Fibroblast of the aortic adventitia (primary cell): ENCODE measurements at places on chromosomes 4 and X.

- DNase-seq, result peak; percentile 69
Measured at GRCh38 chr4:98261405-98262291, 464 bp downstream of the RAP1GDS1 start.

DNA sequence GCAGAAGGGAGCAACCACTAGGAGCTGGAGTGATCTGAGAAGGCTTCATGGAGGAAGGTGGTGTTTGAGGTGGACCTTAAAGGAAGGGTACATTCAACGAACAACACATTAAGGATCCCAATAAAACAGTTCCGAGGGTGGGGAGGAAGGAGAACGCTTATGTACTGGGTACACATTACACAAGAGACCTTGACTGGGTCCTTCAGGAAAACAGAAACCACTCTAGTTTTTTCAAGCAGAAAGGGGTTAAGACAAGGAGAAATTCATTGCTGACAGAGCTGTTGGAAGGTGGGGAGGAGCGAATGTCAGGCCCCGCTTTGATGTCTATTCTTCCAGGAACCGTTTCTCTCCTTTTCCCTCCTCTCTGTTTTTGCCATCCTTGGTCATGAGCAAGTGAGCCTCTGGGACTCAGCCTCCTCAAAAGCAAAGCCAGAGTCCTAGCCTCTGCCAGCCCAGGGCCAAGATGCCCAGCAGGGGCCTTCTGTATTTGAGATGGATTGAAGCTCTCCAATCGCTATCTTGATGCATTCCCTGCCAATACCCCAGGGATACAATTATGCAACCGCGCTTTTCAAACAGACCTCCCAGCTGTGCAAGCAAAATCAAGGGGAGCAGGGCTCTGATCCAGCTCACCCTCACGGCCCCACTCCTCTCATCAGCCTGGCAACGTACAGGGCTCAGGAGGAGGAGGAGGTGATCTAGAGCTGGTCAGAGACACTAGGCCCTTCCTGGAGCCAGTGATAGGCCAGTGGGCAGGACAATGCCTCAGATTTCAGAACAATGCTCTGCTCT, 48.4 kb downstream of the ZBTB49 start:
- DNase-seq, result no peak

DNA sequence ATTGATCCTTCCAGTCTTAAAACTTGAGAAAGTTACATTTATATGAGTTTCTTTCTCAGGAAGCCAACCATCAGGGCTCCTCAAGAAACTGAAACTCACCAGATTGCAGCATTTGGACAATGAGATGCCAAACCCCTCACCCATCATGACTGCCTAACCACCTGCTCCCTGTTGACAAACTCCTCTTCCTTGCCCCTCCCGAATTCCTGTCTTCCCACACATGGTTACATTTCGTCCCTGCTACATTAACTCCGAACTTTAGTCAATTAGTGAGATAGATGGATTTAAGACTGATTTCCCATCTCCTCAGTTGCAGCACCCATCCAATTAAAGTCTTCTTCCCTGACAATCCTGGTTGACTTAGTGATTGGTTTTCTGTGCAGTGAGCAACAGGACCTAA, 118.7 kb downstream of the ZNF330 start:
- no peak for DNase-seq

- DNase-seq, result no peak
Measured at GRCh38 chrX:149682956-149683947, 28.6 kb upstream of the MAGEA11 start.

GRCh38 chrX:152913346-152913745, 15.5 kb downstream of the ZNF185 start:
- no peak for DNase-seq

DNA sequence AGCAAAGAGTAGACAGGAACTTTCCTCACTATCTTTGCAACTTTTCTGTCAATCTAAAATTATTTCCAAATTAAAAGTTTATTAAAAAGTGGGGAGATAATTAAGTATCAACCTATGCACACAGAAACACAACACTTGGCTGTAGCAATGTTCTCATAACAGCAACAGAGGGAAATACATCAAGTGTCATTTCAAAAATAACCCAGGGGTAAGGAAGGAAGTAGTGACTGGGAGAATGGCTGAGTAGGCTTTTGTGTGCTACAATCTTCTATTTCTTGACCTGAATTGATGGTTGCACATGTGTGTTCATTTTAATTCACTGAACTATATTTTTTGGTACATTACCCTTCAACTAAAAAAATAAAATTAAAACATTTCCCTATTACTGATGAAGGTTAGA, 67.5 kb downstream of the ABCG2 start:
- no peak for DNase-seq

DNA sequence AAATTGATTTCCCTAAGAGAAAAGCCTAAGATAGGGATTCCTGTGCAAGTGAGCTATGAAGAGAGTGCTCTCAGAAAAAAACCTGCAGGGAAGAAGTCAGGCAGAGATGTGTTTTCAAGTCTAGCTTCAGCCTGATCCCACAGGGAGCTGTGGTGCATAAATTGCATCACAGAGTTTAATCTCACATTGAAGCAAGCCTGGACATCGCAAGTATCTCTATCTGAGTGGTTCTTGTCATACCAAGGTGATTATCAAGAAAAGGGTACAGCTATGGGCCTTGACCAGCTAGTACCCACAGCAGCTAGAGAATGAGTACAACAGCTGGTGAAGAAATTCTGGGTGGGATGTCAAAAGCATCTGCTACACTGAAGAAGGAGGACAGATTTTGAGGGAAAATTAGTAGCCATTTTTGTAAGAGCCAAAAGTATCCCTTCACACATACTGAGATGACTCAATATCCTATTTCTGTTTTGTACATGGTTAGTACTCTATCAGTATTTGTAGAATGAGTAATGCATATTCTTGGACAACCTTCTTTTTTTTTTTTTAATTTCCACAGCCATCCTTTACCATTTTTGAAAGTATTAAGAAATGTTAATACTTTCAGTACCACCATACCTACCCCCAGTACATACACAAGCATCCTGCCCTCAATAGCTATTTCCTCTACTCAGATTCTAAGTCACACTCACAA, 708.9 kb downstream of the IL1RAPL1 start:
- peak; percentile 71 for DNase-seq

DNA sequence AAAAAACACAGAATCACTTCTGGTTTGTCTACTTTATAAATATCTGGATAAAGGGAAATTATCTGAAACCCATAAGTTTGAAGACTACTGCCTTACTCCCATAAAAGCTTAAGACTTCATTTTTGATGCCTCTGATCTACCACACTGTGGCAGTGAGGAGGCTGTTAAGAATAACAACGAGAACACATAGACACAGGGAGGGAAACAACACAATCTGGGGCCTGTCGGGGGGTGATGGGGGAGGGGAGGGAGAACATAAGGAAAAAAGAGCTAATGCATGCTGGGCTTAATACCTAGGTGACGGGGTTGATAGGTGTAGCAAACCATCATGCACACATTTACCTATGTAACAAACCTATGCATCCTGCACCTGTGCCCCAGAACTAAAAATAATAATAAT, 573.7 kb downstream of the GBA3 start:
- DNase-seq, result no peak

GRCh38 chrX:45134315-45134731, 66.4 kb downstream of the DIPK2B start:
- peak; percentile 38 for DNase-seq

DNA sequence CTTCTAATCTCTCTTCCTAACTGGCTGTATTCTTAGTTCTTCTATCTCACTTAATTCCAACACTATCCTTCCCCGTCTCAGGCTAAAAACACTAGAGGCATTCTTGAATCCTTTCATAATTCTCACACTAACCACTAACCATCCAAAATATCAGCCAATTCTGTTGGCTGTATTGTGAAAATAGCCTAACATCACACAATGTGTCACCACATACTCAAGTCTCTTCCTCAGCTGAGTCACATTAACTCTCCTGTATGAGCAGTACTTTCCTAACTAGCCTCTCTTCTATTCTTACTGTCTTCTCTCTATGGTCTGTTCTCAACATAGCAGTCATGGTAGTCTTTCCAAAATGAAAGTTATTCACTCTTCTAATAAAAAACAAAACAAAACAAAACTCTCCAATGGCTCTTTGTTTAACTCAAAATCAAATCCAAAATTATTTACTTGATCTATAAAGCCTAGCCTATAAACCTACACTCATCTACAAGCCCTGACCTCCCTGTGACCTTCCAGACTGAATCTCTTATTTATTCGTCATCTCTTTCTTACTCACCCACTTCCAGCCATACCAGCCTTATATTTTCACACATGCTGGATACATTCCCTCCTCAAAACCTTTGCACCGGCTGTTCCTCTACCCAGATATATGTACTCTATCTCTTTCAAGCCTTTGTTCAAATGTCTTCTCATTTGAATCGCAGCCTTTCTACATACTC, 445.9 kb downstream of the TLL1 start:
- DNase-seq, result peak; percentile 72

DNA sequence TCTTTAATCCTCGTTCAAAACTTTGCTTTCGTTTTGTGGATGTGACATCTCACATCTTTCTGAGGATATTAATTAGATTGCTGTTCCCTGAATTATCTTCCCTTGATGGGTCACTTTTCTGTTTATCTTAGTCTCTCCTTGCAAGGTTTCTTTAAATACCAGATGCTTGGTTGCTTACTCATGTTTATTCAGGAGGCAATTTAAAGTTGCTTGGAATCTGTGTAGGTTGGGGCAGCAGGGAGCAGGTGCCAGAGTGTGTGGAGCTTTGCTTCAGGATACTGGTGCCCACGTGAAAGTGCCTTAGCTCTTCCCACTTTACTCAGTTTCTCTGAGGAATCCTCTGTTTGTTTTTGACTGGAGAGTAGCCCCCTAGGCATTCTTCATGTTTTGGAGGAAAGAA, 24.0 kb downstream of the ANAPC4 start:
- no peak for DNase-seq

GRCh38 chr4:65805936-65806335, 135.6 kb upstream of the EPHA5 start:
- DNase-seq, result no peak

GRCh38 chrX:149570668-149571067, 16.6 kb downstream of the MAGEA9B start:
- DNase-seq, result peak; percentile 54

DNA sequence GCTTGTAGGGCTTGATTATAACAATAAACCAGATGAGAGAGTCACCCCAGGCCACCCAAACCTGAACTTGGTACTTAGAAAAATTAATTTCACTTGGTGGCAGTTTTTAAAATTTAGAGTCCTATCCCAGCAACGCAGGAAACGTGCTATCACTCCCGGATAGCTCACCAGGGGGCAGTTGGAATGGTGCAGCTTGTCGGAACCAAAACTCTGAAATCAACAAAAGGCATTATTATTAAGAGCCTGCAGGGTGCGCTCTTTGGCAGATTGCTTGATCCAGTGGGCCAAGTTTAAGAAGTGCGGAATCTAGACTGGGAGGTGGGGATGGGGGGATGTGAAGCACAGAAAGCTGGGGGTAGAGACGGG, 2.4 kb downstream of the FRAS1 start:
- peak; percentile 76 for DNase-seq

GRCh38 chrX:149010013-149010852, 494.9 kb downstream of the IDS start:
- no peak for DNase-seq

GRCh38 chrX:79159800-79160199, 15.3 kb downstream of the GPR174 start:
- DNase-seq, result no peak

DNA sequence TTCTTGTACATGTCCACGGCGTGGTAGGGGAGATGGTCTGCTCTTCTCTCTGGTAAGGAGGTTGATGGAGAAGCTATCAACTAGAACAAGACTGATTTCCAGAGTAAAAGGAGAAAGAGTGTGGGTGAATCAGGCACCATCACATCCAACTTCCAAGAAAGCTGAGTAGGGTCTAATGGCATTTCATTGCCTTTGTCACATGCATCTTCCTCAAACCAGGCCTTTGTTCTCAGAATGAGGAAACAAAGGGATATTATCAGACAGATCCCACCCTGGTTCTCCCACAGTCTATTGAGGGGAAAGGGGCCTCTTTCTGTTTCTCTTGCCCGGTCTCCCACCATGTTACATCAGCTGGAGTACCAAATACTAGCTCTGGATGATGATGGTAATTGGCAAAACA, 160.2 kb upstream of the RBPJ start:
- no peak for DNase-seq

DNA sequence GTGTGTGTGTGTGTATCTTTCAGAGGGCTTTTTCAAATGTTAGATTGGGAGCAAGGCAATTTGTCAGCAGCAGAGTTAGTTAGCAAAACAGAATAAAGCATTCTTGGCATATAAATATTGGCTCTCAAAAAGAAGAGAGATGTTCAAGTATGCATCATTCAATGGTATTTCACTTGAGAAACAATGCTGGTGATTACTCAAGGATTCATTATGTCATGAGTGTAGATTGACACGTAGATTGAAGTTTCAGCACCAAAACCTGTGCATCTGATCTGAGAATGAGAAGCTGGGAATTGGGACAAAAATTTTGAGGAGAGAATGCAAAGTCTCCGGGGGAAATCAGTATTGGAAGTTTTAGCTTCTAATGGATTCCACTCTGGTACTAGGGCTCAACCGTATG, 241.4 kb downstream of the FRMPD4 start:
- peak; percentile 70 for DNase-seq

GRCh38 chr4:108113229-108113628, 55.5 kb downstream of the LEF1 start:
- no peak for DNase-seq

DNA sequence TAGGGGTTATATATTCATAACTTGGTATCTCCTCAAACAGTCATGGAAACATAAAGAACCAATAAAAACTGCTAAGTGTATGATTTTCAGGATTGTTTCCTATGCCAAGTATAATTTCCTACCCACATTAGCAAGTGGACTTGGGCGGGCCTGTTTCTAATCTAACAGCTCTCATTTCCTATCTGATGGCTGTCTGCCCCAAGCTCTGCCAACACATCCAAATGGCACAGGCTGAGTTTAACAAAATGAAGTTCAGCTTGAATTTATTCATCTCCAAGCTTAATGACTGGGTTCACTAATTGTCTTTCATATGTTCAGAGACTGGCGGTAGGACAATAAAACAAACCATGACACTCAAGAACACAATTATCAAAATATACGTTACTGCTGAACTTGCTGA, 55.5 kb upstream of the S100G start:
- no peak for DNase-seq

DNA sequence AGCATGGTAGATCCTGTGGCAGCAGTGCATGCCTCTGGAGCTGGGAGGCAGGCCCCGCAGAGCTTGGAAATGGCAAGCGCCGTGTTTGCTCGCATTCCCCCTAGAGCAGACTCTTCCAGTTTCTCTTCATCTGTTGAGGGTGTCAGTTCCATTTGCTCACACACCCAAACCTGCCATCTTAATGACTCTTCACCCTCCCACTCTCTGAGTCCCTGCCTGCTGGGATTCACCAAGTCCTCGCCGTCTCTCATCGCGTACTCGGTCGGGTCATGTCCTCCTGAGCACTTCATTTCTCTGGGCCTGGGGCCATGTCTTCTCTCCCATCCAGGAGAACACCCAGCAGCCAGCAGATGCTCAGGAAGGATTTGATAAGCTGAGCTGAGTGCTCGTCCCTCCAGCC, 16.9 kb downstream of the ZBTB49 start:
- DNase-seq, result no peak

GRCh38 chr4:118367361-118367760, 14.6 kb upstream of the PRSS12 start:
- no peak for DNase-seq

- DNase-seq, result peak; percentile 42
Measured at GRCh38 chr4:144734522-144734921, 88.6 kb downstream of the HHIP start.
